ENCODE measurements at places on chromosomes 7 and 10.

- no peak for DNase-seq
These were observed at the start of gene RPP30 for GRCh38 chr10:90871766-90872647. Gene RPP30 (plus strand): TSS chr10:90871974. CDS start chr10:90871987, 13 bp downstream.

GRCh38 chr10:80281292-80281691 lies 8.2 kb downstream of the MAT1A start:
- DNase-seq: no peak

GRCh38 chr10:124239696-124240095 lies 146.3 kb upstream of the CHST15 start:
- no peak for DNase-seq

GRCh38 chr7:83876593-83876992 lies 227.7 kb upstream of the SEMA3E start:
- DNase-seq: no peak

- DNase-seq: no peak
These were observed 40.2 kb upstream of the IFRD1 start for GRCh38 chr7:112410092-112410491.

DNA sequence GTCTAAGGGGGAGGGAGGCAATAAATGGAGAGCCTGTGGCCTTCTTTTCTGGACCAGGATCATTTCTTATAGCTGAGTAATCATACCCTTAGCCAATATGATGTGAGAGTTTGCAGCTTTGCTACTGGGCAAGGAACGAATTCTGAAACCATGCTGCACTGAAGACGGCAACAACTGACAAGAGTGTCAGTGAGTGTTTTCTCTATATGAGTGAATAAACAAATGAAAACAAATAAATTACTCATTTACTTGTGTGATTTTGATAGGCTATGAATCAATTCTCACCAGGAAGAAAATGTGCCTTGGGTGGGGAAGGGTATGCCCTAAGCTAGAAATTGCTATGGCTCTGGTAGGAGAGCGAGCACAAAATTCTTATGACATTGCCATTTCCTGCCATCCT lies 79.4 kb upstream of the LRRN3 start:
- no peak for DNase-seq
